ENCODE measurements at places on chromosomes 1 and 21.

- no peak for DNase-seq
Measured at GRCh38 chr1:53137729-53138128, 4.7 kb downstream of the SLC1A7 start.

GRCh38 chr21:26874347-26874746, 29.1 kb upstream of the ADAMTS1 start:
- no peak for DNase-seq

DNA sequence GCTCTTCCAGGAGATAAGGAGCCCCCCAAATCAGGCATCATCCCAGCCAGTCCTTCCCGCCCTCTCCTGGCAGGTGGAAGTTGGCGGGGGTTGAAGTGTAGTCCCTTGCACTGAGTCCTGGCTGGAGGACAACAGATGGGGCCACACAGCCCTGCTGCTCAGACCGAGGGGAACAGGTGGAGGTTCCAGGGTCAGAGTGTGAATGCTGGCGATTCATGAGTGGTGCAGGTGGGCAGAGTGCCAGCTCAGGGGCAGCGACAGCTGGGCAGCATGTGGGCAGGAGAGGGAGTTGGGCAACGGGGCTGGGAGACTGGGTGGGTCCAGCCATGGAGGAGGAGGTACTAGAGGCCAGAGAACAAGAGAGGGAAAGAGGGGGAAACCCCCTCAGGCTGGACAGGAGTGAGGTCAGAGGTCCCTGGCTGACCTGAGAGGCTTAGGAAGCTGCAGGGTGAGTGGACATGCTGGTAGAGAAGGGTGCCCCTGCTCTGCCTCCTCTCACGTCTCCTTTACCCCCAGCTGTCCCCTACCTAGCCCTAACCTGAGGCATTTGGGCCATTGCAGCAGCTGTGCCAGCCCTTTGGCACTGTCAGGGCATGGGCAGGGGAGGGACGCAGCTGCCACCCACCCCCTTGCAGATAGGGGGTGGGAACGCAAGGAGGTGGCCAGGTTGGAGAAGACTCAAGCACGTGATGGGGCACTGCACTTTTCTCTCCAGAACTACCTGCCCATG, 11.3 kb upstream of the ADORA1 start:
- no peak for DNase-seq

- no peak for DNase-seq
Measured at GRCh38 chr1:100582943-100583342, 45.0 kb downstream of the GPR88 start.

DNA sequence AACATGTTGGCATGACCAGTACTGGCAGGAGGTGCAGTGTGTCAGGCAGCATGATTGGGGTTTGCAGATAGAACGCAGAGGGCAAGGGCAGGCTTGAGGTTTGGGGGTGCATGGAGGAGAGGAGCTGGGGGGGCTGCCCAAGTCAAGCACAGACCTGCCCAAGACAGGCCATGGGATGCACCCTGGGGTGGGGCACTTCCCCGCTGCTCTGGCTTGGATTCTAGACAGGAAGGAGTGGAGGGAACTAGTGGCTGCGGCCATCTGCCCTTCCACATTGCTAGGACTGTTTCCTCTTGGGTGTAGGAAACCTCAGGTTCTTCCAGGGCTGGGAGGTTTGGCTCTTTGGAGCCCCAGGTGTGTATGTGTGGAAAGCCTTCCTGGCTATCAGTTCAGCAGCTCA, 3.0 kb downstream of the PDXK start:
- no peak for DNase-seq

DNA sequence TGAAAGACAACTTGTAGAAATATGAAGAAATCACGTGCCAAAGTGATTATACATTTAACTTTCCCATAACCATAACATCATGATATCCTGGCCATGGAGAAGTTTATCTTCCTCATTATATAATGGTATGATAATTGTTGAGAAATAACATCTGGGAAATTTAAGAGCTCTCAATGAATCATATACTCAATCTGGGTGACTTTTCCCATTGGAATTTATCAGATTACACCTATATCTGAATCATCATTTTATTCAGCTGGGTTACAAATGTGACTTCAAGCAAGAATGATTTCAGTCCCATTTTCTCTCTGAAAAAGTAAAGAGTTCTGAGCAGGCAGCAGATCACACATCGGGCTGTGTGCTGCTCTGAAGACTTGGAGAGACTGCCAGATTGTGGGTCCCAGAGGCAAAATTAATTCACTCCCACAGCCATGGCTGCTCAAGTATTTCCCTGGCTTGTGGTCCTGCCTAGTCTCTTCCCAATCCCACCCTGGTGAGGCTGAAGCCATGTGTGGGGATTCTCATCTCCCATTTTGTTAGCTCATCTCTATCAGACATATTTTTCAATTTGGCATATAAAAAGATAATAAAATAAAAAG, 278.0 kb downstream of the MRPL39 start:
- peak; percentile 91 for DNase-seq

GRCh38 chr1:112026016-112026415, 36.5 kb upstream of the KCND3 start:
- DNase-seq: no peak
